ENCODE measurements at places on chromosomes 13 and 19.

GRCh38 chr19:6172074-6172863 is 36.8 kb downstream of the ACSBG2 start:
- DNase-seq = no peak

DNA sequence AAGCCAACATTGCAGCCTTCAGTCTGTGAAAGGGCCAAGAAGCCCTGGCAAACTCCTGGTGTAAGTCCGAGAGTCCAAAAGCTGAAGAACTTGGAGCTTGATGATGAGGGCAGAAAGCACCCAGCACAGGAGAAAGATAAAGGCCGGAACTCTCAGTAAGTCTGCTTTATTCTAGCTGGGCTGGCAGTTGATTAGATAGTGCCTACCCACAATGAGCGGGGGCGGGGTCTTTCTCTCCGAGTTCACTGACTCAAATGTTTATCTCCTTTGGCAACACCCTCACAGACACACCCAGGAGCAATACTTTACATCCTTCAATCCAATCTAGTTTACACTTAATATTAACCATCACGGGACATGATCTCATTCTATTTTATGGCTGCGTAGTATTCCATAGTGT is 1317.1 kb downstream of the SLITRK1 start:
- no peak for DNase-seq

- DNase-seq = no peak
Measured at GRCh38 chr13:62003452-62003851, 587.8 kb upstream of the PCDH20 start.

DNA sequence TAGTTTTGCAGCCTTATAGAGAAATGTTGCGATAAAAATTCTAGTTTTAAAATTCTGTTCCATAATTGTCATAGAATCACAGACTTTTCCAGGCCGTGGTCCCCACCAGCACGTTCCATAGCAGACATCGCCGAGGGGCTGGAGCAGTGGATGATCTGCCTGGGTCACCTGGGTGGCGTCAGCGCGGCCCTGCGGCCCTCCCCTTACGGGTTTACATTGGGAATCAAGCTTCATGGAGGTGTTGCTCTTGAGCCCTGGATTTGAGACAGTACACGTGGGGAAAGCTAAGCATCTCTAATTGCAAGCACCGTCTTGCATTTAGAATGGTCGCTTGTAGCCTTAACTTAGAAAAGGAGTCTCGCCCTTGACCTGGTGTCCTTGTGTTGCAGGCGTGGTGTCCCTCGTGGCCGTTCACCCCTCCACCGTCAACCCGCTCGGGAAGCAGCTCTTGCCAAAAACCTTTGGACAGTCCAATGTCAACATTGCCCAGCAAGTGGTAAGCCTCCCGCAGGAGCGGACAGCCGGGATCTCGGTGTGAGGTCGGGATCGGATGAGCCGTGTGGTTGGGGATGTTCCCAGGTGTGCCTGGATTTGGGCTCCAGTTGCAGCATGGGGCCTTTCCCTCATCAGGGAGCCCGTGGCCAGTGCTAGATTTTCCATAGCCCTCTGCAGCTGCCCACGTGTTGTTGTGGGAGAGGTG is 35.1 kb downstream of the ATP4B start:
- DNase-seq = no peak
